ENCODE measurements at places on chromosomes 16 and 17.

DNA sequence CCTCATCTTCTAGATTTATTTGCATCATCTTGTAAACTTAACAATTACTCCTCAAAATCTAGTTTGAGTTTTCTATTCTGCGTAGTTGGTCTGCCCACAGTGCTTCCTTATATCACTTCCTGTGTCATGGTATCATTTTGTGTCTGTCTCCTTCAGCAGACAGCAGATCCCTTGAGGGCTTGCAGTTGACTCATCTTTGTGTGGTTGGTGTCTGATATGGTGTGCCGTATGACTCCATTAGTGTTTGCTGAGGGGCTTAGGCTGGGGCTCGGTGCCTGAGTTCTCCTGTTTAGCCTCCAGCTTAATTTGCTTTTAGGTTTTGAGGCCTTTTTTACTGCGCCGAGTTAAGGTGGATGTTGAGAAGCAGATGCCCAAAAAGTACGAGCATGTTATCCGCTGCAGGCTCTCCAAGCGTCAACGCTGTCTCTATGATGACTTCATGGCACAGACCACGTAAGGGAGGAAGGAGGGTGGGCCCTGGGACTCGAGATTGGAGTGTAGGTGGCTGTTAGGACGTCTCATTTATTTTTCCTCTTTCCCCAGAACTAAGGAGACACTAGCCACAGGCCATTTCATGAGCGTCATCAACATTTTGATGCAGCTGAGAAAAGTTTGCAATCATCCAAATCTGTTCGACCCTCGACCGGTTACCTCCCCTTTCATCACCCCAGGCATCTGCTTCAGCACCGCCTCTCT is 16.9 kb downstream of the SRCAP start:
- peak; percentile 40 for DNase-seq

DNA sequence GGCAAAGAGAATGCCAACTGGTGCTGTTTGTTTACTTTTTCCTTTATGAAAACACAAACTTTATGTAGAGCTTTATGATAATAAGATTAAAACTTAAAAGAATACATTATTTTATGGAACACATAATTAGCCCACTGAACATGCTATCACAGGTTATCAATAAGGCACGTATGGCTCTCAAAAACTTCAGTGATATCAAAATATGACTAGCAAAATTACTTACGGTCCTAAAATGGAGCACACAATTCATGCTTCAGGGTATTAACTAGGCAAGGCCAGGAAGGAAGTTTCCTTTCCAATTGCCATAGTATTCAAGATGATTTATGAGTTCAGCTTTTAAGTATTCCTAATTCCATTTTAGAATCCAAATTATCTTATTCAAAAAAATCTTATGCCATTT is 3.6 kb downstream of the RNF43 start:
- no peak for DNase-seq

DNA sequence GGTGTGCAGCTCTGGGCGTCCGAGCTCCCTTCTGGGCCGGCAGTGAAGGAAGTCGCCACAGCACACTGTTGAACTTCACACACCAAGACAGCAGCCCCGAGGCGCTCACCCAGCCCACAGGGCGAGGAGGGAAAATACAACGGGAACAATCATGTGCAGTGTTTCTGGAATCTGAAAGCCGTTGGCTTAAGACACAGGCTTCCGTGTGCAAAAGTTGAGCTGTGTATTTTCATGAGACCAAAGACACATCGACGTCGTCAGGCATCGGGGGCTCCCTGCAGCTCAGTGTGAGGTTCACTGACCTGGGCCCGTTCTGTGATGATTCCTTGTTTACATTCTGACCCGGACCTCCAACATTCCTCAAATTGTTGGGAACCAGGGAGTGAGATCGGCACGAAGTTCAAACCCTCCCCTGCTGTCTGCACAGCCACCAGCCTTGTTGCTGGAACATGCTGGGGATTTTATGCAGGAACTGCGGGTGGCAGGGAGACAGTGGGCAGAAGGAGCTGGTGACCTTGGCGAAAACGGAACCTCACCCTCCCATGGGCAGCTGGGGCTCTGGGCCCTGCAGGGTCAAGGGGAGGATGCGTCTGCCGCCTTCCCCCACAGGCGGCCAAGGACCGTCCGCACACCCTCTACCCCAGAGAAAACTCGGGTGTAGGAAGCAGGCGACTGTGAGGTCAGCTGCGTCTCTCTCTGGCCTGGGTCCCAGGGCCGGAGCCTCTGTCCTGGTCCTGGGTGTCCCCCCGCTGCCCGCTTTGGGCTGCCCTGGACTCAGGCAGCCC is 72.2 kb downstream of the METRNL start:
- DNase-seq: peak; percentile 27

- peak; percentile 63 for DNase-seq
These were observed 295.3 kb downstream of the SOX9 start for GRCh38 chr17:72416054-72416675.

DNA sequence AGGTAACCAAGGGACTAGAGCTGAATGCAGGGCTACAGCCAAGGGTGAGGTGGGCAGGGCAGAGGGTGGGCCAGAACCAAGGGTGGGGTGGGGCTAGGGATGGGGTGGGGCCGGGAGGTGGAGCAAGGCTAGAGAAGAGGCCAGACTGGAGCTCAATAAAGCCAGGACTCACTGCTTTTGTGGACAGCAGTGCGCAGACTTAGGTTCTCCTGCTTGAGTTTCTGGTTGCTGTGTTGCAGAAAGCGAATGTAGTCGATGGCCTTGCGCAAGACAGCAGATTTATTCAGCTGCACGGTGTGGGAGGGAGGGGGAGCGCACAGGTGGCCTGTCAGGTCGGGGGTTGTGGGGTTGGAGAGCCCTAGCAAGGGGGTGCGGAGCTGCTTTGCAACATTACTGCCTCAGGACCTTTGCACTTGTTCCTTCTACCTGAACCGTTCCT is 18.7 kb downstream of the SREBF1 start:
- peak; percentile 49 for DNase-seq

- no peak for DNase-seq
These were observed 579.1 kb downstream of the CDH13 start for GRCh38 chr16:83205896-83206295.

- DNase-seq: no peak
These were observed 28.6 kb downstream of the WSCD1 start for GRCh38 chr17:6098823-6099180.

- DNase-seq: no peak
These were observed 6.1 kb downstream of the ZP2 start for GRCh38 chr16:21205303-21205702.

DNA sequence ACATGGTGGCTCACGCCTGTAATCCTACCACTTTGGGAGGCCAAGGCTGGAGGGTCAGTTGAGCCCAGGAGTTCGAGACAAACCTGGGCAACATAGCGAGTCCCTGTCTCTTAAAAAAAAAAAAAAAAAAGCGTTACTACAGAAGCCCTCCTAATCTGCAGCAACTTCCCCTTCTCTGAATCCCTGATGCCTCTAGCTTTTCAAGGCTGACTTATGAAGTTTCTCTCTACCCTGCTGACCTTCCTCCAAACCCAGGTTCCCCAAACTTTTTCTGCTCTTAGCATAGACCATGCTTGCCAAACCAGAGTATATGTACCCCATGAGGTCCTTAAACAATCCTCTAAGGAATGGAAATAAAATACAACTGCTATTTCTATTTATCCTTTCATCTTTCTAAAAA is 16.4 kb downstream of the LYRM1 start:
- no peak for DNase-seq

GRCh38 chr17:46028374-46028773 is 29.3 kb downstream of the STH start:
- no peak for DNase-seq

- DNase-seq: no peak
These were observed 188.8 kb downstream of the PRKCA start for GRCh38 chr17:66491213-66491612.

DNA sequence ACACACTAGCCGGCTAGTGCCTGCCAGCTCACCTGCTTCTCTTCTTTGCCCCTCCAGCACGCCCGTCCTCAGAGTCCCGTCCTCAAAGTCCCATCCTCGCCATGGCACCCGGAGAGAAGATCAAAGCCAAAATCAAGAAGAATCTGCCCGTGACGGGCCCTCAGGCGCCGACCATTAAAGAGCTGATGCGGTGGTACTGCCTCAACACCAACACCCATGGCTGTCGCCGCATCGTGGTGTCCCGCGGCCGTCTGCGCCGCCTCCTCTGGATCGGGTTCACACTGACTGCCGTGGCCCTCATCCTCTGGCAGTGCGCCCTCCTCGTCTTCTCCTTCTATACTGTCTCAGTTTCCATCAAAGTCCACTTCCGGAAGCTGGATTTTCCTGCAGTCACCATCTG is 3.6 kb downstream of the SCNN1G start:
- DNase-seq: no peak

- DNase-seq: no peak
These were observed 56.0 kb downstream of the RAP1GAP2 start for GRCh38 chr17:2852221-2852620.

DNA sequence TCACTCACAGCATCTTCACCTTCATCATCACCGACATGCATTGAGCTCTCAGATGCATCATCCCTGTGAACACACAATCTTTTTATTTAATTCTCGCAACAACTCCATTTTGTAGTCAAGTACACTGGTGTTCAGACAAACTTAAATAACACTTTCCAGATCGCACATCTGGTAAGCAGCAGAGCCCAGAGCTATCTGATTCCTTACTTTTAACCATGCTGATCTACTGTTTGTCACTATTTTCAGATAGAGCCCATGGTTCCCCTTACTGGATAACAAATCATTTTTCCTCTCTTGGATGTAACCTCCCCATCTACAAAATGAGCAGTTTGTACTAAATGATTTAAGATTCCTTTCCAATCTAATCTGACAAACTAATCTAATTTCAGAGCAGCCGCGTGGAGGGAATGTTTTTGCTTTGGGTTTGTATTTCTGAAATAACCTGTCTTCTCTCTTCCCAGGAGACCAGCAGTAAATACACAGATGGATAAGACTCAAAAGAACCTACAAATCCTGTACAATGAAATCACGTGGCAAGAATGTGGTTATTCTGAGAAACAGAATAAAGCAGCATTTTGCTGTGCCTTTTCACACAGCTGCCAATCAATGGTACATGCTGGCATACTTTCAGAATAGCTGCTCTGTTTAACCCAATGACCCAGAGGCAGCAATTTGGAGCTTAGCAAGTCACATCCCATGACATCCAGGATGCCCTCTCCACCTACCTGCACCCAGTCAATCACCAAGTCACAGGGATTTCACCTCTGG is 72.9 kb upstream of the CCL2 start:
- no peak for DNase-seq

DNA sequence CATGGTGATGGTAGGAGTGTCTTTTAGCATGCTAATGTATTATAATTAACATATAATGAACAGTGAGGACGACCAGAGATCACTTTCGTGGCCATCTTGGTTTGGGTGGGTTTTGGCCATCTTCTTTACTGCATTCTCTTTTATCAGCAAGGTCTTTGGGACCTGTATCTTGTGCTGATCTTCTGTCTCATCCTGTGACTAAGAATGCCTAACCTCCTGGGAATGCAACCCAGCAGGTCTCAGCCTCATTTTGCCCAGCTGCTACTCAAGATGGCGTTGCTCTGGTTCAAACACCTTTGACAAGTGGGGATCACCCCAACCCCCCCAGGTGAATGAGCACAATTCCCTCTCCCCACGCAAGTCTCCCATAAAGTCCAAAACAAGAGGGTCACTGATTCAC is 49.3 kb upstream of the ETV4 start:
- DNase-seq: no peak

- no peak for DNase-seq
These were observed 66.3 kb downstream of the STX8 start for GRCh38 chr17:9509236-9509816.

DNA sequence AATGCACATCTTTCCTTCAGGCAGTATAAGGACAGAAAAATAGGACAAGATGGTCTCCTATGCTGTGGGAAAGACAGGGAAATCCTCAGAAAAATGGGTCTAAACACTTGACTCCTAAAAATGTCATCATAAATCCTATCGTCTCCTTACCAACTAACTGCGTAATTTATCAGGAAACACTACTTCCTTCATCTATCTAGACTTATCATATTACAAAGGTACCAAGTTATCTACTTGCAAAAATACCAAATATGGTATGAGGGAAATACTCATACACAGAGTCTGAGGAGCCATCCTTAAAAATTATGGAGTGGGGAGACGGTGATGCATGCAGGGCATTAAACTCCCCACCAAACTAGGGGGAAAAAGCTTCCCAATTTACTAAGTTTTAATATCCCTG is 44.1 kb downstream of the GRB2 start:
- no peak for DNase-seq

DNA sequence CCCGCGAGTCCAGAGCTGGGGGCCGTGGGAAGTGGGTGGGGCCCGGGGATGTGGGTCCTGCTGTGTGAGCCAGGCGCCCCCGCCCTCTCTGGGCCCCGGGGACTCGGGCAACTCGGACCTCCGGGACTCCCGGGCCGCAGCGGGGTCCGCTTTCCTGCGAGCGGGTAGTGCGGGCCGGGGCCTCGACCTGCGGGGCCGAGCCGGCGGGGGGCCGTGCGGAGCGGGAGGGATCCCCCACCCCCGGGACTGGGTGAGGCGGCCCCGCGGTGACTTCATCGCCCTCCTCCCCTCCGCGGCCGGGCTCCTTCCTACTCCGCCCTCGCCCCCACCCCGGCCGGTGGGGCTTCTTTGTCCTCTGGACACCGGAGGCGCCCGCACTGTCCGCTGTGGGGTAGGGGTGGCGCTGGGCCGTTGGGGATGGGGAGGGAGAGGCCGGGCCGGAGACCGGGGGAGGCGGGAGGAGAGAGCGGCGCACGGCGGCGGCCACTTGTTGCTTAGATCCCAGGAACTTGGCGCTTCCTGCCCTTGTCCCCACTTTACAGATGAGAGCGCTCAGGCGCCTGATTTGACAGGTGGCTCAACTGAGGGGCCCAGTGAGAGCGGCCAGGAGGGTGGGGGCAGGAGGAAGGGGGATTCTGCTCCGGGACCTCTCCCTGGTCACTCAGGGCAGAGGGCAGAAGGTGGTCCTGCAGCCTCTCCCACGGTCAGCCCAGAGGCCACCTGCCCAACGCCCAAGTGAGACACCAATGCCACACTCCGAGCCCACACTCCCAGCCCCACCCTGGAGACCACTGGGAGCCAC is 874 bp downstream of the CMTM3 start:
- DNase-seq: peak; percentile 63

GRCh38 chr16:17515421-17516210 is 44.9 kb upstream of the XYLT1 start:
- DNase-seq: peak; percentile 100

GRCh38 chr17:13016881-13017654 is 759 bp downstream of the ELAC2 start:
- no peak for DNase-seq
